GF-D8 (cell line): ENCODE measurements at places on chromosomes 3 and 15.

- DNase-seq, result peak; percentile 34
Observed at GRCh38 chr3:143002083-143002712, 828 bp downstream of the U2SURP start.

DNA sequence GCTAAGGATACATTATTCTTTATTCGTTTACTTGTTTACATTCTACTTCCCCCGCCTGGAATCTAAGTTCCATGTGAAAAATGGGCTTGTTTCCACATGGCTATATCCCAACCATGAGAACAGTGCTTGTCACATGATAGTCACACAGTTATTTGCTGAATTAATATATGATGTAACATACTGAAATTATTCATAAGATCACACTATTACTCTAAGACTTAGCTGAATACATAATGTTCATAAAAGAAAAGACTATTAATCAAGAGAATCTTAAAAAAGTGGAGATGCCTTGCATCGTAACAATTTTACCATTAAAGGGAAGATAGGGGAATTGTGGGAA is 6.5 kb downstream of the PBRM1 start:
- no peak for DNase-seq

- DNase-seq, result no peak
Observed at GRCh38 chr3:130519754-130520153, 2.8 kb downstream of the COL6A6 start.

DNA sequence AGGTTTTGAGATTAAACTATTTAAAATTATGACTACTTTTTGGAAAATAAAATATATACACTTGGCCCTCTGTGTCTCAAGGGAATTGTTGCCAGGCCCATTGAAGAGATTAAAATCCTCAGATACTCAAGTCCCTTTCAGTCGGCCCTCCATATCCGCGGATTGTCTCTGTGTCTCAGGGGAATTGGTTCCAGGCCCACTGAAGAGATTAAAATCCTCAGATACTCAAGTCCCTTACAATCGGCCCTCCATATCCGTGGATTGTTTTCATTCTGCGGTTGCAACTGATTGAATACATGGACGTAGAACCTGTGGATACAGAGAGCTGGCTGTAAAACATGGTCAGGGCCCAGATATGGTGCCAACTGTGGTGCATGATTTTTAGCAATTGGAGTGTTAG is 15.7 kb upstream of the LRCH3 start:
- no peak for DNase-seq

DNA sequence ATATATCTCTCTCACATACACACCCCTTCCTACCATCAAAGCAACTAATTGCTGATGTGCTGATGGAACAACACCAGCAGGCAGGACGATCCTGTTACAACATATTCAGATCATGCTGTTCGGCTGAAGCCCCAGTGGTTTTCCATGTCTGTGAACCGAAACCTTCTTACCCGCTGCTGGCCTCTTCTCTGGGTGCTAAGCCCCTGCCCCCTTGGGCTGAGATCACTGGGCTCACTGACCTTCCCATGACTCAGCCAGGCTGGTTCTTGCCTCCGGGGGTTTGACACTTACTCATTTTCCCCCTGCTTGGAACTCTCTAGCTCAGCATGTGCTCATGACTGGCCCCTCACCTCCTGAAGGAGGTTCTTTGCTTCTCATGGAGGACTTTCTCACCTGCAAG is 122.0 kb upstream of the RGMA start:
- no peak for DNase-seq

GRCh38 chr3:9951126-9951525 is 1.1 kb downstream of the PRRT3 start:
- DNase-seq, result no peak

- no peak for DNase-seq
Observed at GRCh38 chr3:50194903-50195500, 3.6 kb downstream of the GNAT1 start.

GRCh38 chr3:123375014-123375940 is 73.6 kb downstream of the ADCY5 start:
- DNase-seq, result no peak

DNA sequence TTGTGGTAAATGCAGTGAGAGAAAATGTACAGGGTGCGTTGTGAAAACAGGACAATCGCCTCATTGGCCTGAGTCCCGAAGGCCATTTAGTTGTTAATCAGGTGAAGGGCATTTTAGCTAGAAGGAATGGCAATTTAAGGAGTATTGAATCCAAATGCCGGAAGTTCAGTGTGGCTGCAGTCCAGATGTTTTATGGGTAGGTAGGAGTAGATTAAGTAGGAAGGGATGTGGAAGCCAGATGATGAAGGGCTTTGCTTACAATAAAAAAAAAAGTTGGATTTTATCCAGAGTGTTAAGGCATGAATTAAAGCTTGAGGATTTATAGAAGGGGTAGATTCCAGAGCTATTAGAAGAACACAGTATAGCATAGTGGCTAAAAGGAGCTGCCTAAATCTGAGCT is 572.7 kb downstream of the NLGN1 start:
- DNase-seq, result no peak

- DNase-seq, result no peak
Observed at GRCh38 chr15:56856934-56857333, 61.5 kb upstream of the TCF12 start.

DNA sequence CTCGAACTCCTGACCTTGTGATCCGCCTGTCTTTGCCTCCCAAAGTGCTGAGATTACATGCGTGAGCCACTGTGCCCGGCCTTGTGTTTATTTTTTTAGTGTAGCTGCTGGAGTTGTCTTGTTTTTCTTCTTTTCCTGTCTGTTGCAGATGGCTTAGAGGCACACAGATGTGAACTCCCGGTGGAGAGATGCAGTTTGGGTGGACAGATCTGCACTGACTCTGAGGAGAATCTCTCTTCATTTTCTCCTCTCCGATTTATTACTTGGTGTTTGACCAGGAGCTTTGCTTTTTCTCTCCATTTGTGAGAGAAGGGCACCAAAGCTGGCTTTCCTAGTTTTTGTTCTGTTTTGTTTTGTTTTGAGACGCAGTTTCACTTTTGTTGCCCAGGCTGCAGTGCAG is 62.7 kb downstream of the USP13 start:
- DNase-seq, result no peak

DNA sequence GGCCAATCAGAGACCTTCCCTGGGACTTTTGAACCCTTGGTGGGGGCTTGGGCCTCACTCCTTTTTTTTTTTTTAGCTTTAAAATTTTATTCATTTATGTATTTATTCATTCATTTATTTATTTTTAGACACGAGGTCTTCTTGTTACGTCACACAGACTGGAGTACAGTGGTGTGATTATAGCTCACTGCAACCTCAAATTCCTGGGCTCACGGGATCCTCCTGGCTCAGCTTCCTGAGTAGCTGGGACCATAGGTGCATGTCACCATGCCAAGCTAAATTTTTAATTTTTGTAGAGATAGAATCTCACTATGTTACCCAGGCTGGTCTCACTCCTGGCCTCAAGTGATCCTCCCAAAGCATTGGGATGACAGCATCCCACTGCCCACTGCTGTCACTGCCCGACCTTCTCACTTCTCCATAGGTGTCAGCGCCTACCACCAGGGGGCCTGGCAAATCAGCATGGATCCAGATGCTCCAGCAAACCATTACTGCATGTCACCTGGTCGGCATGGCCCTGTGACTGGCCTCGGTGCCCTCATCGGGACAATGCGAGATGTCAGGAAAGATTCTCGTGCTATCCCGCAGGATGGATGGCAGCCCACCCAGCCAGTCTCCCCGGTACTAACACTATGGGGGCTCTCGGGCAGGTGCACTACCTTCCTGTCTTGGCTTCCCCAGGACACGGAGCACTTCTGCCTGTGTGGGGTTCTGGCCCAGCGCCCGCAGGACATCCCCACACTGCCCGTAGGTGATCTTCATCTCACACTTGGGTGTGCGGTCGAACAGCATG is 3.0 kb downstream of the MYL3 start:
- no peak for DNase-seq

DNA sequence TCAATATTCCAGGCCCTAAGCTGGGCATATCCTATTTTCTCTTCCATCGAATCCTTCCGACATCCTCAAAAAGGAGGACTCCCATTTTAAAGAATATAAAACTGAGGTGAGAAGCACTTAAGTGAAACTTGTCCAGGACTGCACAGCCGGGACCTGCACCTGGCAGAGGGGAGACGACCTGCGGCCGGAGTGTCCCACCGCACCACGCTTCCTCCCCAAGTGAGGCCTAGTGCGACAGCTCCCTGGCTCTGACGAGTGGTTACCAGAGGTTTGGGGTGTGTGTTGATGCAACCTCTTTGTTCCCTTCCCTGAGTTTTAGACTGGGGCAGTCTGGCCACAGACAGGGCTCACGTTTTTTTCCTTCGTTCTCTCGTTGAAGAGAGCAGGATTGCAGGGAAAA is 24.9 kb upstream of the ATP2B2 start:
- DNase-seq, result no peak

- DNase-seq, result no peak
Observed at GRCh38 chr3:15467227-15468181, 40.1 kb downstream of the EAF1 start.

DNA sequence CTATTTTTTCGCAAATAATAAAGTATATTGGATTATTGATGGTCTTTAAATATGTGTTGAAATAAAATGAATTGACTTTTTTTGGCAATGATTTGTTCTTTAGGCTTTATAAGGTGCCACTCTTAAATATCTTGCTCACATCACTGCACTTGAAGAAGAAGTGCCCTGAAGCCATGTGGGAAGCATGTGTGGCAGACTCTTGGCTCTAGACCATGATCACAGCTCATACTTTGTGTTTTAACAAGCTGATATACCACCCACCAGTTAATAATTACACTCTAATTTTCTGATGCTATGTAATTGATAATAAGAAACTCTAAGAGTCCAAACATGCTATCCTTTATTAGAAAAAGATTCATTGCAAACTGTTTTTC is 52.1 kb upstream of the TGFBR2 start:
- DNase-seq, result no peak

DNA sequence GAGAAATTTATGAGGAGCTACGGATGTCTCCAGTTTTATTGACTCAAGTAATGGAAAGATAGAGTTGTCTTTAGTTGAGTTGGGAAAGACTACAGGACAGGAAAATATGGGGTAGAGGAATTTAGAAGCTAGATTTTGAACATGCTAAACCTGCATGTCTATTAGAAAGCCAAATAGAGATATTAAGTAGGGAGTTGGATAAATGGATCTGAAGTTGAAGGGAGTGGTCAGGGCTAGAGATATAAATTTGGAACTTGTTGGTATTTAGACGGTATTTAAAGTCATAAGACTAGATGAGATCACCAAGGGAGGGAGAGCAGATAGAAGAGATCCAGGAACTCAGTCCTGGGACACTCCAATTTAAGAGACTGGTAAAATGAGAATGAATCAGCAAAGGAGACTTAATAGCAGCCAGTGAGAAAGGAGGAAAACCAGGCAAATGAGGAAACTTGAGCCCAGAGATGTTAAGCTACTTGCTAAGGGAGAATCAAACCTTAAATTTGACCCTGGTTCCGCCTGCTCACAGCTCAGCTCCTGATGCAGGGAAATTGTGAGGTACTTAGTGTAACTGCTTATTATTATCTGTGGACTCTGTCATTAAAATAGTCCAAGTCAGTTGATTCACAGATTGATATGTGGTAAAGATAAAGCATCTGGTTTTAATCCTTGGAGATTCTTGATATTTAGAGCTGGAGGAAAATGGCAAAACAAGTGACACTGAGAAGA is 35.8 kb downstream of the ABI3BP start:
- no peak for DNase-seq

GRCh38 chr3:16366581-16366980 is 101.6 kb downstream of the OXNAD1 start:
- DNase-seq, result no peak

- DNase-seq, result no peak
Observed at GRCh38 chr3:116059421-116060096, 385.7 kb downstream of the LSAMP start.

GRCh38 chr3:4042869-4043268 is 243.6 kb downstream of the LRRN1 start:
- DNase-seq, result no peak

DNA sequence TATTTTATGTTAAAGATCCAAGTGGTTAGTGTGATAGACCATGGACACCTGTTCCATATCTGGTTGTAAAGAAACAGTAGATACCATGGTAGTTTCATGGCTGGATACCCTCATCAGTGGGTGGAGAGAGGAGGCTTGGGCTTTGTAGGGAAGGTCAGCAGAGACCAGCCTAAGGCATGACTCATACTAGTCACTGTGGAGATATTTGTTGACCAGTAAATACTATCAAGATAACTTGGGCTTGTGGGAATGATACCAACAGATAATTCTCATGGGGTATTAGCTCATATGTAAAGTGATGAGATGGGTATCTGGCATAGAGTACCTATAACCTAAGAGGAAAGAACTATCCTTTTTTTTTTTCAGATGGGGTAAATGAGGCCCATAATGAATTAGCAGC is 354.5 kb downstream of the CACNA2D3 start:
- DNase-seq, result no peak

DNA sequence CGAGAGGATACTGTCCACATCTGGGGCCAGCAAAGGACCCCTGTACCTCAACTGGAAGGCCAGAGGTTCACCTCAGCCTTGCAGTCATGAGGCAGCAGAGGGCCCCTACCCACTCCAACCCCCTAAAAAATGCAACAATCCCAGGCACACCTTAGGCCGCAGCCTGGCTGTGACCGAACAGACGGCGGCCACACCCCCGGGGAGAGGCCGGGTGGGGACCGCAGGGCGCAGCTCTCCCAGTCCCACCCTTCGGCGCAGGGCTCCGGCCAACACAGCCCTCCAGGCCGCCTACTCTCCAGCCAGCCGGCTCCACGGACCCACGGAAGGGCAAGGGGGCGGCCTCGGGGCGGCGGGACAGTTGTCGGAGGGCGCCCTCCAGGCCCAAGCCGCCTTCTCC is 457 bp upstream of the DNAJA4 start:
- no peak for DNase-seq

GRCh38 chr3:26657348-26657976 is 34.9 kb downstream of the LRRC3B start:
- no peak for DNase-seq

- no peak for DNase-seq
Observed at GRCh38 chr15:101248274-101248673, 3.6 kb downstream of the CHSY1 start.

DNA sequence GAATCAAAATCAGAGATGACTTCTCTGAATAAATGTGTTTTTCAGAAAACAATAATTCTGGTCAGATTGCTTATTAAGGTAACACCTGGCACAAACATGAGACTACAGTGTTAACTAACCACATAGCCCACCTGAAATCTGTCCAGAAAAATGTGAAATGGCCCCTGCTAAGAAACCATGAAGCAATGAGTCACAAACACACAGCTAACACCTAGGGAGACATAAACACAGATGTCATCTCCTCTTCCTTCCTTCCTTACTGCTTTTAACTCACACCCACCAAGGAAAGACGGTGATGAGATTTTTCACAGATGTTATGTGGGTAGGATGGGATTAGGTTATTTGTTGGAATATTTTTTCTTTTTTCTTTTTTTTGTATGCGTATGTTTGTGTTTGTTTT is 315.0 kb upstream of the STAC start:
- DNase-seq, result no peak

GRCh38 chr15:44813231-44813630 is 76.9 kb downstream of the TRIM69 start:
- DNase-seq, result no peak

- peak; percentile 36 for DNase-seq
Observed at GRCh38 chr3:27681249-27681748, 40.8 kb downstream of the EOMES start.

- DNase-seq, result no peak
Observed at GRCh38 chr3:72248389-72248761, 463.4 kb upstream of the PROK2 start.

GRCh38 chr15:38253351-38253781 is 730 bp downstream of the SPRED1 start:
- no peak for DNase-seq

GRCh38 chr15:71366926-71367325 is 251.7 kb downstream of the THSD4 start:
- no peak for DNase-seq
